ENCODE measurements at places on chromosomes 11 and 22. TPM values are rescaled to one million over a fixed set of nuclear protein-coding genes. Genes with fewer than 3 reads are reported as not detected.

Gene KRTAP5-3
- 3.7 TPM for total RNA-seq

Gene APOA4
- total RNA-seq: 0.34 TPM

Gene GAL3ST3
- not detected for total RNA-seq

Gene HORMAD2
- not detected for total RNA-seq

Gene GAS2L1
- 49.0 TPM for total RNA-seq

- H3K4me1 ChIP-seq: peaks cover 10% of the 10 kb centered on the region
- H3K27ac ChIP-seq: peak overlapping the region; percentile 54
- H3K27me3 ChIP-seq: peaks cover 10% of the 10 kb centered on the region
- no peaks in the 10 kb centered on the region for H3K36me3 ChIP-seq
- no peak overlapping the region for H3K4me3 ChIP-seq
Measured at GRCh38 chr11:13970986-13971385, 8.5 kb downstream of the SPON1 start.

- H3K4me3 ChIP-seq: no peak overlapping the region
- H3K36me3 ChIP-seq: peaks cover 26% of the 10 kb centered on the region
- H3K27me3 ChIP-seq: no peaks in the 10 kb centered on the region
- peak overlapping the region; percentile 78 for H3K27ac ChIP-seq
- peaks cover 33% of the 10 kb centered on the region for H3K4me1 ChIP-seq
Measured at GRCh38 chr11:126346586-126346940, 8.9 kb upstream of the ST3GAL4 start.

DNA sequence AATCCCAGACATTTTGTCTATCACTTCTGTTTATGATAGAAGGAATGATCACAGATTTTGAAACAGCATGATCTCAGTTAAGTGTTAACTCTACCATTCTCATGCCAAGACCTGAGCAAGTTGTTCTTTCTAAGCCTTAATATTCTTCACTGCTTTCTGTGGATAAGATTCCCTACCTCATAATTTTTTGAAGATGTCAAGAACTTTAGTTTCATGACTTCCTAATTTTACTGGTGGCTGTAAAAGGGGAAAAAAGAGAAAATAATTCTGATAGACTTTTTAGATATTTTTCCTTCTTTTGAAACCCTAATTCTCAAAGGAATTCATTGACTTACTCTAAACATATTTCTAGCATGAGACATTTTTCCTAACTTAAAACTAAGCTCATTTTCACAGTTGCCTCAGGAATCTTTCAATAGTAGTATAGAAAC is 520.0 kb upstream of the LUZP2 start:
- H3K4me3 ChIP-seq: no peak overlapping the region
- H3K36me3 ChIP-seq: no peaks in the 10 kb centered on the region
- no peak overlapping the region for H3K27ac ChIP-seq
- H3K27me3 ChIP-seq: no peaks in the 10 kb centered on the region
- DNase-seq: no peak
- no peaks in the 10 kb centered on the region for H3K4me1 ChIP-seq

GRCh38 chr11:5441414-5441813 is at the start of gene OR51I1:
Gene OR51I1, minus strand, starts transcription at chr11:5441514. Its CDS starts 0 bp downstream, at chr11:5441514.
- no peaks in the 10 kb centered on the region for H3K4me1 ChIP-seq
- DNase-seq: no peak
- no peak within 1 kb of the TSS for H3K4me3 ChIP-seq
